Heart right ventricle (tissue), 16 donors: ENCODE measurements at places on chromosomes 6 and 20.

DNA sequence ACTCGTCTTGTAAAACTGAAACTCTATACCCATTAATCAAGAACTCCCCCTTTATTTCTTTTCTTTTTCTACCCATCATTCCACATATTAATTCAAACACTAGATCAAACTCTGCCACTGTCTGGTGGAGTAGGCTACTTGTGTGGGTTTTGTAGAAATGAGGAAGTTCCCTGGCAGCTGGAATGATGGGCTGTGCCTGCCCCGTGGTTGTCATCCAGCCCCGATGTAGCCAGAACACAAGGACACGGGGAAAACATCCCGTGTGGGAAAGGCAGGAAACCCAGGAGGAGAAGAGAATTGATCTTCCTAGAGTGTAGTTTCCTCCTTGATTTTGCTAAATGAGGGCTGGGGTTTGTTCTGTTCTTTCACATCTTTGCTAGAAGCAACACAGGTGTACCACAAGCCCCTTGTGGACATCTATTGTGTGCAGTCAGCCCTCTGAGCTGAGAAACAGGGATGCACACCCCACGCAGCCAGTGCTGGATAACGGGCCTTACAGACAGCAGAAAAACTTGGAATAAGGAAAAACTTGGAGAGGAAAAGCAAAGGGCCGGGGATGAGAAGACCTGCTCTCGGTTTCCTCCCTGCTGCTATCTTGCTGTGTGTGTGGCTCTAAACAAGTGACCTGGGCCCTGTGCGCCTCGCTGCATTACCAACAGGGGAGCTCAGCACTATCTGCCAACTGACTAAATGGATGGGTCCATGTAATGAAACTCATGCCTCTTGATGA lies 88.0 kb downstream of the SCML4 start:
- H3K36me3 ChIP-seq, result no peaks in the 10 kb centered on the region
- DNase-seq, result no peak
- no peak overlapping the region for H3K27ac ChIP-seq
- no peaks in the 10 kb centered on the region for H3K4me1 ChIP-seq
- peaks cover 33% of the 10 kb centered on the region for H3K27me3 ChIP-seq
- H3K4me3 ChIP-seq, result no peak overlapping the region

DNA sequence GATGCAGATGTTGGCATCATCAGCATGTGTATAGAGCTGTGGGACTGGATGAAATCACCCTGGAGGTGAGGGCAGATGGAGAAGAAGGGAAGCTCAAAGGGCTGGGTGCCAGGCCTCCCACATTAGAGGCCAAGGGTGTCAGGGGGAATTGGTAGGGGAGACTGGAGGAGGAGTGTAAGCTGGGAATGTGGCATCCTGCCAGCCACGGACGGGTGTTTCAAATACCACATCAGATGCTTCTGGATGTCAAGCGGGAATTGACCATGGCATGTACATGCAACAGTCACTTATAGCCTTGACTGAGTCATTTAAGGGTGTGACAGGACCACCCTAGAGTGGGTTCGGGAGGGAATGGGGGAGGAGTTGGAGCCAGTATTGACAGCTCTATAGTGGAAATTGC lies 9.6 kb downstream of the ERGIC3 start:
- H3K27ac ChIP-seq, result no peak overlapping the region
- H3K36me3 ChIP-seq, result peaks cover 49% of the 10 kb centered on the region
- no peak for DNase-seq
- H3K4me3 ChIP-seq, result no peak overlapping the region

GRCh38 chr6:136499370-136499769 lies 50.9 kb downstream of the MAP7 start:
- no peaks in the 10 kb centered on the region for H3K4me1 ChIP-seq
- no peak overlapping the region for H3K27ac ChIP-seq
- no peak for DNase-seq
- no peak overlapping the region for H3K4me3 ChIP-seq
- H3K36me3 ChIP-seq, result no peaks in the 10 kb centered on the region

GRCh38 chr6:129786548-129786947 lies 74.6 kb downstream of the TMEM244 start:
- H3K27me3 ChIP-seq, result peaks cover 3% of the 10 kb centered on the region
- H3K4me1 ChIP-seq, result no peaks in the 10 kb centered on the region
- no peak overlapping the region for H3K27ac ChIP-seq
- no peaks in the 10 kb centered on the region for H3K36me3 ChIP-seq

GRCh38 chr6:11288065-11288464 lies 55.6 kb upstream of the NEDD9 start:
- no peaks in the 10 kb centered on the region for H3K27me3 ChIP-seq
- no peak for DNase-seq
- no peaks in the 10 kb centered on the region for H3K4me1 ChIP-seq
- H3K36me3 ChIP-seq, result no peaks in the 10 kb centered on the region
- no peak overlapping the region for H3K27ac ChIP-seq
- H3K4me3 ChIP-seq, result no peak overlapping the region

DNA sequence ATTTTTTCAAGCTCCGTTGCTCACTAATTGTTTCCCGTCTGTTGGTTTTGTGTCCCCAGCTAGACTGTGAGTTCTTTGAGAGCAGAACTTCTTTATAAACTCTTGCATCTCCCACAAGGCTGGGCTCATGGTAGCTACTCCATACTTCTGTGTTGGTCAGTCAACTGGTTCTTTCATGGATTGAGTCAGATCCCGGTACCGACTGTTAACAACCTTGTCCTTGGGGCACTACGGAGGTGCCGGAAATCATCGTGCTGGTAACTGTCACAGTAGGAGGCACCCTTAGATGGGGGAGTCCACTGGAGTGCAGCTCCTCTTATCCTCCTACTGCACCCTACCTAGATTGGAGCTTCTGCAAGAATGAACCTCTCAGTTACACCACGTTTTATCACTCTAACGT lies 8.6 kb upstream of the STX16 start:
- H3K4me1 ChIP-seq, result no peaks in the 10 kb centered on the region
- no peak for DNase-seq
- H3K36me3 ChIP-seq, result no peaks in the 10 kb centered on the region
- H3K27me3 ChIP-seq, result peaks cover 24% of the 10 kb centered on the region
- H3K4me3 ChIP-seq, result no peak overlapping the region
- H3K27ac ChIP-seq, result no peak overlapping the region

DNA sequence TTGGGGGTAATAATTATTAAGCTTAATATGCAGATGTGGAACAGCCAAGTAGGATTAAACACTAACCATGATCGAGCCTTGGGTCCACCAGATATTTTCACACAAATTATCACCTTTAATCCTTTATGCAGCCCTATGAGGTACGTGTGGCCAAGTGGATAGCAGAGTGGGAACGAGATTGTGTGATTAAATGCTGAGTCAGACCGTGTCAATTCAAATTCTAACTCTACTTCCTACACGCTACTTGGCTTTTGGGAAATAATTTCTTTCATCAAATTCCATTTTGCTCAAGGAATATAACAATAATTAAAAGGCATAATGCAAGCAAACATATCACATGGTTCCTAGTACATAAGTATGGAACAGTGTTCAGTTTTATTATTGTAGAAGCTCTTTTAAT lies 329.2 kb downstream of the CBLN4 start:
- no peak overlapping the region for H3K4me3 ChIP-seq
- H3K27ac ChIP-seq, result no peak overlapping the region
- no peaks in the 10 kb centered on the region for H3K4me1 ChIP-seq
- no peak for DNase-seq
- H3K36me3 ChIP-seq, result no peaks in the 10 kb centered on the region
- H3K27me3 ChIP-seq, result no peaks in the 10 kb centered on the region

DNA sequence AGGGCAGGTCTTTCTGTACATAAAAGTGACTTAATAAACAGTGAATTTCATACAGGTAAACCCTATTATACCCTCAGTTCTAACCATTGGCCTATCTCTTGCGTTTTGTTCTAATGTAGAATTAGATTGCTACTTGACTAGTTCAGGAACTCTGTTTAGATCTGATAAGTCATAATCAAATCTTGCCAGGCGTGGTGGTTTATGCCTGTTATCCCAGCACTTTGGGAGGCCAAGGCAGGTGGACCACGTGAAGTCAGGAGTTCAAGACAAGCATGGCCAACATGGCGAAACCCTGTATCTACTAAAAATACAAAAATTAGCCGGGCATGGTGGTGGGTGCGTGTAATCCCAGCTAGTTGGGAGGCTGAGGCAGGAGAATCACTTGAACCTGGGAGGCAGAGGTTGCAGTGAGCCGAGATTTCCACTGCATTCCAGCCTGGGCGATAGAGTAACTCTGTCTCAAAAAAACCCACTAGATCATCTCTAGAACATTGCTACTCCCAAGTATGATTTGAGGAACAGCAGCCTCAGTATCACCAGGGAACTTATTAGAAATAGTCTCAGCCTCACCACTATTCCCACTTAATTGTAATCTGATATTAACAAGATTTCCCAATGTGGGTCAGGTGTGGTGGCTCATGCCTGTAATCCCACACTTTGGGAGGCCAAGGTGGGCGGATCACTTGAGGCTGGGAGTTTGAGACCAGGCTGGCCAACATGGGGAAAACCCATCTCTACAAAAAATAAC lies 12.2 kb downstream of the GTPBP2 start:
- H3K4me1 ChIP-seq, result peaks cover 4% of the 10 kb centered on the region
- H3K27ac ChIP-seq, result no peak overlapping the region
- H3K27me3 ChIP-seq, result no peaks in the 10 kb centered on the region
- H3K4me3 ChIP-seq, result no peak overlapping the region
- no peaks in the 10 kb centered on the region for H3K36me3 ChIP-seq
- no peak for DNase-seq
